ENCODE measurements at places on chromosomes 16 and 17.

- DNase-seq = no peak
Measured at GRCh38 chr16:54236773-54237172, 49.8 kb downstream of the IRX3 start.

- no peak for DNase-seq
Measured at GRCh38 chr17:6701719-6702118, 11.4 kb downstream of the SLC13A5 start.

GRCh38 chr17:35847633-35848373 is 20.9 kb downstream of the HEATR9 start:
- no peak for DNase-seq

DNA sequence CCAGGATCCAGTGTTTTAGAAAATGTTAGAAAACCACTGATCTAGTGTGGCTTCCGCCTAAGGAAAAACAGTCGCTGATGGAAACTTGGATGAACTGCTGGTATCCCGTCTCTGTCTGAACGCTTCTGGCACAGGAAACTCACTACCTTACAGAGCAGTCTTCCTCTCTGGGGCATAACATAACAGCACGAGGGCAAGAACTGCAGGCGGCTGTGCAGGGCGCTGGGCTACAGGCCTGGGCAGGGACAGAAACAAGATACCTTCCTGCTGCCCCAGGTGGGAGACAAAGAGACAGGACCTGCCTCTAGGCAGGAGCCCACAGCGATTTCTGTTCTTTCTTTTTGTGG is 10.5 kb downstream of the MXRA7 start:
- DNase-seq = no peak

DNA sequence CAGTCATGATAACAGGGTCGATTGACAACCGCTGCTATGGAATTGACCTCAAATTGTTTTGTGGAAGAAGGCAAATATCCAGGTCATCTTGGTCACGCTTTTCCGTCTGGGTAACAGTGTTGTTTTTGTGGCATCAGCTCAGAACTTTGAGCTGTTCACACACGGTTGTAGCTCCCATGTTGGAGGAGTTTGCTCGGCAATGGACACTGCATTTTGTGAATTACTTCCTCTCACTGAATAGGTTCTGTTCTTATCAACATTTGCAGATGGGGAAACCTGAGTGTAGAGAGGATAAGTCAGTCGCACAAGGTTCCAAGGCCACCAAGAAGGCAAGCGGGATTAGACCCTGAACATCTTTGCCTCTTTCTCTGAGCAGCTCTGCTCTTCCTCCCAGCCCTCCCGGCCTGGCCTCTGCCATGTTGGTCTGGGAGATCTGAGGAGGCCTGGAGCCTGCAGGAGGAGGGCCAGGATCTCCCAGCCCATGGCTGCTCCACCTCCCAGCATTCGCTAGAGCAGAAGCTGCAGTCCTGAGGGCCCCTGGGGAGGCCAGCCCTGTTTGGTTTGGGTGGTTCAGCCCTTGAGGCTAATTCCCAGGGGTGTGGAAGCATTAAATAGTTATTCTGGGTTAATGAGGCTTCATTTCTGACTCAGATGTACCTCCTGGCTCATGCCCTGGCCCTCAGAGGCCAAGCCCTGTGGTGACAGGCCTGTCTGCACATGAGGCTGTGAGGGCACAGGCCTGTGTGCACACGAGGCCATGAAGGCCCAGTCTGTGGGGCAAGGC is 154.1 kb upstream of the PLCG2 start:
- no peak for DNase-seq
